ENCODE measurements at places on chromosomes 1 and 21.

DNA sequence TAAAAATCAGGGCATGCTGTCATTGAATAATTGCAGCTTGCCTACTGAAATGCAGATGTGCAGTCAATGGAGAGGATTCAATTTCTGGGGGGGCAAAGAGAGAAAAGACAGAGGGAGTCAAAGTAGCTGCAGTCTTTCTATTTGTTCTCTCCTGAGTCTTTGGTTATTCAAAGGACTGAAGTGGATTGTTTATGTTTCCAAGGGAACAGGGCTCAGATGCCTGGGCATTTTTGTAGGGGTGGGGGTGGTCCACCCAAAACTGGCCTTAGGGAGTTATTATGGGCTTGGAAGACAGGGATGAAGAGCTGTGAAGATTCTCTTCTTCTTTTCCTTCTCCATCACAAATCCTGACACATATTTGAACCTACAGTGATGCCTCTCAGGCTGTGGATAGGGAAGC, 408.8 kb upstream of the DAB1 start:
- no peak for DNase-seq

GRCh38 chr1:65958561-65959350, 166.1 kb downstream of the PDE4B start:
- no peak for DNase-seq

DNA sequence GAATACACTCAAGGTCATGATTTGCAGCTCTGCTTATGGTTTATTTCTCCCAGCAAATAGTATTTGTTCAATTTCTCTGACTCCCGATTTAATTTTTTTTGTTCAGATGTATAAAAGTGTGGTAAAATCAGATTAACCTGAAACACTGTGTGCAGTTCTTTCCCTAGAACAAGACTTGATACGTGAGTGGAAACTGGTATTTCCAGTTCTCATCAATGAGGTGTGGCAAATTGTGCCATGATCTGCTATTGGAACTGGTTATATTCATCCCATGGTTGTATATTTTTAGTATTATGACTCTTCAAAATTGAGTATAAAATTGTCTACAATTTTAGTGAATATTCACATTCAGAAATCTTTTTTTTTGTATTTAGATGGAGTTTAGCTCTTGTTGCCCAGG, 76.8 kb upstream of the IVNS1ABP start:
- no peak for DNase-seq

- no peak for DNase-seq
These were observed 349.5 kb upstream of the VAMP3 start for GRCh38 chr1:7421471-7422075.

GRCh38 chr1:209249280-209249670, 334.2 kb upstream of the CAMK1G start:
- no peak for DNase-seq

GRCh38 chr1:44571712-44572571, 102.3 kb downstream of the TMEM53 start:
- DNase-seq, result no peak

DNA sequence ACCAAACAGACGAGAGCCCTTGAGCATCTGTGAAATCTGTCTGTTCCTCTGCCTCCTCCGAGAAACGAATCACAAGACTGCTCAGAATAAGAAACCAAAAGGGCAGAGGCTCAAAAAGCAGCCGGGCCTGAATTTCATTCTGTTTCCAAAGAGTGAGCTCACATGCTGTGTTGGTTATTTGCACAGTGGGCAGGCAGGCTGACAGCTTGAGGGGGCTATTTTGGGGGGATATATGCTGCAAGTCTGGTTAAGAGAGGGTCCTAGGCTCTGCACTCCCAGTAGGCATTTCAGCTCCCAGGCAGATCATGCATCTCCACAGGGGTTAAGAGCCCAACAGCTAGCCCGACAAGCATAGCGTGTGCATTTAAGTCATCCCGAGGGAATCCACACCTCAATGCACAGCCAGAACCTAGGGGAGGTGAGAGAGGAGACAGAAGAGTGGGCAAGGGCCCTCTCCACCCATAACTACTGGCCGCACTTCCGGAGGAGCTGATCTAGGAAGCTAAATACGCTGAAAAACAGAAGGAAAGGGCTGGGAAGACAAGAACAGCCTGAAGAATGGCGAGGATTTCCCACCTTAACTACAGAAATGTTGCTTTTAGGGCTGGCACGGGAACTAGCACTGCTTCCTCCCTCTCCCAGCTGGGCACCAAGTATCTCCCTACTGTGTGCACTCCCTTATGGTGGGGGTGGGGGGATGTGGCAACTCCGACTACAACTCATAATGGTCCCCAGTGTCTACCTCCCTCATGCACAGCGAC, 3.7 kb downstream of the PGBD5 start:
- DNase-seq, result no peak

- no peak for DNase-seq
These were observed 1.7 kb upstream of the TSPAN2 start for GRCh38 chr1:115090956-115091355.

GRCh38 chr1:115313182-115313581, 24.9 kb downstream of the NGF start:
- DNase-seq, result no peak

DNA sequence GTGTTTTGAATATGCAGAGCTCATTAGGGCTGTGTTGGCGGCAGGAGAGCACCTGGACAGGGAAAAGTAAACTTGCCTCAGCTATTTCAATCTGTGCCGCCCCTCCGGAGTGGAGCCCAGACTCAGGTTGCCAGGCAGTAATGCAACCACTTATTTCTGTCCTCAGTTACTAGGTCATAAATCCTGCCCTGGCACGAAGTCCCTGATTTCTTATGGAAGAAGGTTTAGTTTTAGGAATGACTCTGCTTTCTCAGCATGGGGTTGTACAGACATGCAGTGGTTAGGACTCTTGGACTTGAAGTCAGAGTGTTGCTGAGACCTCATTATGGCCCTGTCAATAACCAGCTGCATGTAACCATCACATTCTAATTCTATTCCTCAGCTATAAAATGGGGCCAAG, 98.3 kb upstream of the FGGY start:
- no peak for DNase-seq

- no peak for DNase-seq
These were observed 21.6 kb downstream of the TNN start for GRCh38 chr1:175089136-175089718.

DNA sequence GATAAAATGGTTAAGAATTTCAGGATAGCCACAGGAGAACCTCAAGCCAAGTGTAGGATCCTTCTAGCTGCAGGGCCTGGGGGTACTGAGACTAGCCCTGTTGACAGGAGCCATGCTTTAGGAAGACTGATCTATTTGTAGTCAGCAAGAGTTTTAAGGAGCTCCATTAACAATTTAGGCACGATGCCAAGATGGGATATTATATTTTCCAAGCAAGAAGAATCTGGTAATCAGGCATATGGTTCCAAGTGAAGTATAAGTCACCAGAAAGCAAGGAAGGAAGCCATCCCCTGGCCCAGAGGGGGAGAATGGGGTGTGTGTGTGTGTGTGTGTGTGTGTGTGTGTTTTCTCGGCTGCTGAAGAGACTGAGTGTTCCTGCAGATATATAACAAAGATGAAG, 7.0 kb downstream of the IFNAR2 start:
- DNase-seq, result no peak

GRCh38 chr1:5617179-5617520, 375.1 kb downstream of the NPHP4 start:
- DNase-seq, result no peak

- DNase-seq, result no peak
These were observed 33.0 kb downstream of the URB1 start for GRCh38 chr21:32359719-32360260.

DNA sequence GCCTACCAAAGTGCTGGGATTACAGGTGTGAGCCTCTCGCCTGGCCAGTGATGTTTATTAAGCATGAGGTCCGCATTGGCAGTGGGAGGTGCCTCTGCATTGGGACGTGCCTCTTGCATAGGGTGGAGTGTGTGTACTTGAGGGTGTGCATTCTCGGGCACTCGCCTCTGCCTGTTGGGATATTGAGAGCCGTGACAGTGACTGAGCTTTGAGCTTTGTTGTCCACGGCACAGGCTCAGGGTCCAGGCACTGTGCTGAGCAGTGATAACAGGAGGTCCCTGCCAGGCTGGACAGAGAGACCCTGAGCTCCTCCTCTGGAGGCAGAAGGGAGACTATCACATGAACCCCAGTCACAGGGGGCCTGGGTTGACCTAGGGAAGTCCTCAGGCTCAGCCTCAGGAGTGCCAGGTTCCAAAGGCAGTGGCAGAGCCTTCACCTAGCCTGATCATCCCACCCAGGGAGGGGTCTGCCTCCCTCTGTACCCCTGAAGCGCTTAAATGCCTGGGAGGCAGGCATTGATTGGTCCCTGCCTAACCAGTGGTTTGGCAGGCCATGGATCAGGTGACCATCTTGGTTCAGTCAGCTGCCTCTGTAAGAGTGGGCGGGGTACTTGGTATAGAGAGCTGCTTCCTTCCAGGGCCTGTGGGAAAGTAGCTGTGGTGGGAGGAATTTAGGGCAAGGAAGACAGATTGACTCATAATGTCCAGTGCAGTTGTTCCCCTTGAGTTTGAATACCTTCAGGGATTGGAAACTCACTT, 213.8 kb upstream of the TMEM51 start:
- DNase-seq, result no peak

DNA sequence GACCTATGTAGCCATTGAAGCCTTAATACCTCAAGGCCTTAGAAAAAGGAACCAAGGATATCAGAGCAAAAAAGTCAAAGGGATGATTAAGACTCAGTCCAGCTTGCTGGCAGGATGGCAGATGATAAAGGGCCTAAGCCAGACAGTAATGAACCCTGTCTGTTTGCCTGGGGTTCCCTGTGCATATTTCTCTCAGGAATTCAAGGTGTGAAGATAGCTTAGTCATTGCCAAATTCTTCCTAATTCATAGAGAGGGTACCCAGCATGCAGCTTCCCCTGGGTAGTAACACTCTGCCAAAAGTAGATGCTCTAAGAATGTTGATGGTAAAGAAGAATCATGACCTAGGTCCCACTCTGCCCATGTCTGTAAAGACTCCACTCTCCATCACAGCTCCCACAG, 210.6 kb upstream of the COA6 start:
- DNase-seq, result no peak

DNA sequence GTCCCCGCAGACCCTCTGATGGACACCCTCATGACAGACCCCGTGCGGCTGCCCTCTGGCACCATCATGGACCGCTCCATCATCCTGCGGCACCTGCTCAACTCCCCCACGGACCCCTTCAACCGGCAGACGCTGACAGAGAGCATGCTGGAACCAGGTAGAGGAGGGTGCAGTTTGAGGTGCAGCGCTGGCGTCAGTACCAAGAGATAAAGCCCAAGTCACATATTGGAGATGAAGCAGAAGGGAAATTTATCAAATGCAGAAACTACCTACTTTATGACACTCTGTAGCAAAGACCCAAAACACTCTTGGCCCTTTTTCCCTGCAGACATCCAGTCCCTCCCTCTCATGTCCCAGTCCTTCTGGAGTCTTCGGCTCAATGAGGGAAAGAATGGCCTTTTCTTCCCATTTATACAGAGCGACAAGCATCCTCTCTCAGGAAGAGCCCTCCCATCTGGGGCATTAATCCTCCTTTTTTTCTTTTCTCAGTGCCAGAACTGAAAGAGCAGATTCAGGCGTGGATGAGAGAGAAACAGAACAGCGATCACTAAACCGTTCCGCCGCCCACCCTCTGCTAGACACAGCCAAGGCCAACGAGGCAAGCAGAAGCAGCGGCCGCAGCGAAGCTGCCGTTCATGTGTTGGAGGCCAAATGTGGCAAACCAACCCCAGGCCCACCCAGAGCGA, 30.8 kb upstream of the KIF1B start:
- no peak for DNase-seq

DNA sequence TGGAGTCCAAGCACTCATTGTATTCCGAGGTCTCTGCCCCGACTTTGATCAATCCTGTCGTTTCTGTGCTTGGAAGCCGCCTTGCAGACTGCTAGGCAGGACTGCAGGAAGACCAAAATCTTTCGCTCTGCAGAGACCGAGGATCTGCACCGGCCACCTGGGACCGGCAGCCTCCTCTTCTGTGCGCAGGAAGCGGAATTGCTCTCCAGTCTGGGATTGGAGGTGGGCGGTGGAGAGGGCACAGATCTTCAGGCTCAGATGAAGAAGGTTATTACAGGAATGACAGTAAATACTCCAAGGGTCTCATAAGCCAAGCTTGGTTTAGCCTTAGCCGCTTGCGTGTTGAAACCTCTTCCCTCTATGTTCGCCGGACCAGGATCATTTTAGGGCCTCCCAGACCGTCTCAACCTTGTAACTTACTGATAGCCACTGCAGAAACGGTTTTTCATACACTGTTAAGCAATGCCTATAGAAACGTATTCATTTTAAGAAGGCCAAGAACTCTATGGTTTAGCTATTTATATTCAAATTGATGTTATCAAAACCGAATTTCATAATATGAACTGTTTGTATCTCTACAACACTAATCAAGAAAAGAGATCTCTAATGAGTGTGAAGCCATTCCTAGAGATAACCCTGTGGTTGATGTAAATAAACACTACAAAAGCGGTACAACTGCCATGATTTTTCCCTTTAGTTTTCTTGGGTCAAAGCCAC, 1.1 kb downstream of the MIA3 start:
- DNase-seq, result no peak

DNA sequence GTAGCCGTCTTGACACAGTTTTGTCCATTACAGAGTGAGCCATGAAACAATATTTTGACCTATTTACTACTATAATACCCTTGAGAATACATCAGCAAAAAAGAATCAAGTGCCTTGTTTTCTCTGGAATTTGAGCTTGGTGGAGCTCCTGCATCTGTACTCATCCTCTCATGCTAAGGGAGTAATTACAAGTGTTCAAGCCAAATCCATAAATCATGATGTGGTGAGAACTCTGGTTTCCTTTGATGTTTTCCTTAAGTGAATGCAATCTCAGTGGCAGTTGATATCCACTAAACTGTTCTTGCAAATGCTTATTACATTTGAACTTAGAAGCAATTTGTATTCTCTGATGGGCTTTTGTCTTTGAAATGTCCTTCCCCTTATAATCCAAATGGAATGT, 824.6 kb upstream of the TMPRSS15 start:
- DNase-seq, result no peak

Measured in stimulated activated CD8-positive, alpha-beta memory T cell treated with anti-CD3 and anti-CD28 coated beads, Interleukin-7, amount 100 ng/mL, for 1 hour (primary cell).